Stimulated activated CD8-positive, alpha-beta memory T cell treated with anti-CD3 and anti-CD28 coated beads, Interleukin-4, amount 100 ng/mL, for 4 hours (primary cell): ENCODE measurements at places on chromosomes 6 and 20.

- DNase-seq = no peak
Observed at GRCh38 chr20:43975096-43975768, 60.6 kb downstream of the TOX2 start.

- no peak for DNase-seq
Observed at GRCh38 chr6:360764-361373, 30.7 kb upstream of the IRF4 start.

GRCh38 chr6:84260926-84261325 lies 33.5 kb upstream of the CEP162 start:
- no peak for DNase-seq

GRCh38 chr6:29478740-29479139 lies 9.0 kb downstream of the MAS1L start:
- DNase-seq = no peak

- DNase-seq = no peak
Observed at GRCh38 chr6:32982702-32983492, 14.5 kb downstream of the BRD2 start.
